ENCODE measurements at places on chromosomes 16 and 17.
A peak's percentile ranks its signal among the peaks of the same experiment; 100 is the strongest.

GRCh38 chr17:13593757-13594156 lies 8.0 kb downstream of the HS3ST3A1 start:
- peak; percentile 43 for DNase-seq

- DNase-seq, result no peak
Observed at GRCh38 chr16:12300490-12300889, 324.0 kb downstream of the SNX29 start.

- no peak for DNase-seq
Observed at GRCh38 chr17:36060816-36061215, 3.3 kb upstream of the CCL18 start.

DNA sequence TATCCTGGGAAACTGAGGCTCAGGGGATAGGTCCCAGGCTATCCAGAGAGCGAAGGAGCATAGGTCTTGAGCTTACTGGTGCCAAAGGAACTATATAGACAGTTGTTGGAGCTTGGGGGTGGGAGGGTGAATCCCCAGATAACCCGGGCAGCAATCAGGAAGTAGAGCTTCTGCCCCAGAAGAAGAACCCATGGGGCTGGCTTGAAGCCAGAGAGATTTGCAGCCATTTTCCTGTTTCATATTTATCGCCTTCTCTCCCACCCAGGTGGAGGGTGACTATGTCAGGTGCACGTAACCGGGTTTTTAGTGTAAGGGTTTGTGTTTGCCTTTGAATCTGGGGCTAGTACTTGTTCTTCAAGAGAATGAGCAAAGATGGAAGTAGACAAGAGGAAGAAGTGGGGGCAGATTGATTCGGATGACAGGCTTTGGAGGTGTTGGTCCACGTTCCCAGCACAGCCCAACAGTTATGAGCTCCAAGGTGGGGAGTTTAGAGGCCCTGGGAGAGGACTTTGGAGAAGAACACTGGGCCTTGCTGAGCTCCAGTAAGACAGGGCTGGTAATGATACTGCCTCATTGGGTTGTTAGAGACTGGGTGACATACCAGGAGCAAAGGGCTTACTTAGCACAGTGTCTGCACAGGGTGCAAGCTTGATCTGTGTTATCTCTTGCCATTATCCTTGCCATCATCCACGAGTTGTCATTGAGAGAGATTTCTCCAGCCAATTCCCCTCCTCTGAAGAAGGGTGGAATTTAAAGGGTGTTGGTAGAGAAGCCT lies 145.6 kb downstream of the CCDC182 start:
- DNase-seq, result no peak

- DNase-seq, result no peak
Observed at GRCh38 chr17:82237083-82237745, 8.4 kb downstream of the SLC16A3 start.

- no peak for DNase-seq
Observed at GRCh38 chr16:81018496-81018895, 11.5 kb downstream of the CENPN start.

- DNase-seq, result no peak
Observed at GRCh38 chr16:27929818-27930217, 133.7 kb downstream of the GSG1L start.

DNA sequence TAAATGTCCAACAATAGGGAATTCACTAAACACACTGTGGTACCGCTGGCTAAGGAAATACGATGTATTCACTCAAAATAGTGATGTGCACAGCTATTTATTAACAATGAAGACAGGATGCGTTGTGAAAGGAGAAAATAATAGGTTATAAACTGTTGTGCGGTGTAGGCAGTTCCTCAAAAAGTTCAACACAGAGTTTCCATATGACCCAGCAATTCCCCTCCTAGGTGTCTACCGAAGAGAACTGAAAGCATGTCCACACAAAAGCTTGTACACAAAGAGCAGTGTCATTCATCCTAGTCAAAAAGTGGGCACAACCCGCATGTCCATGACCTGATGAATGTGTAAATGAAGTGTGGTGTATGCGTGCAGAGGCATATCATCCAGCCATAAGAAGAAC lies 1.2 kb upstream of the CES1 start:
- no peak for DNase-seq

DNA sequence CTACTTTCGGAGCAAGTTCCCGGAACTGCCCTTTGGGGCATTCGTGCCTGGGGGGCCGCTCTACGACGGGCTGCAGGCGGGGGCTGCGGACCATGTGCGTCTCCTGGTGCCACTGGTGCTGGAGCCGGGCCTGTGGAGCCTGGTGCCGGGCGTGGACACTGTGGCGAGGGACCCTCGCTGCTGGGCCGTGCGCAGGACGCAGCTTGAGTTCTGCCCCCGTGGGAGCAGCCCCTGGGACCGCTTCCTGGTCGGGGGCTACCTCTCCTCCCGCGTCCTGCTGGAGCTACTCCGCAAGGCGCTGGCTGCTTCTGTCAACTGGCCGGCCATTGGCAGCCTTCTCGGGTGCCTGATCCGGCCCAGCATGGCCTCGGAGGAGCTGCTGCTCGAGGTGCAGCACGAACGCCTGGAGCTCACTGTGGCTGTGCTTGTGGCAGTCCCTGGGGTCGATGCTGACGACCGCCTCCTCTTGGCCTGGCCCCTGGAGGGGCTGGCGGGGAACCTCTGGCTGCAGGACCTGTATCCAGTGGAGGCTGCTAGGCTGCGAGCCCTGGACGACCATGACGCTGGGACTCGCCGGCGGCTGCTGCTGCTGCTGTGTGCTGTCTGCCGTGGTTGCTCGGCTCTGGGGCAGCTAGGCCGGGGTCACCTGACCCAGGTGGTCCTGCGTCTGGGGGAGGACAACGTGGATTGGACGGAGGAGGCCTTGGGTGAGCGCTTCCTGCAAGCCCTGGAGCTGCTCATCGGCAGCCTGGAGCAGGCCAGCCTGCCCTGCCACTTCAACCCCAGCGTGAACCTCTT lies 3.6 kb downstream of the MIEF2 start:
- DNase-seq, result no peak

DNA sequence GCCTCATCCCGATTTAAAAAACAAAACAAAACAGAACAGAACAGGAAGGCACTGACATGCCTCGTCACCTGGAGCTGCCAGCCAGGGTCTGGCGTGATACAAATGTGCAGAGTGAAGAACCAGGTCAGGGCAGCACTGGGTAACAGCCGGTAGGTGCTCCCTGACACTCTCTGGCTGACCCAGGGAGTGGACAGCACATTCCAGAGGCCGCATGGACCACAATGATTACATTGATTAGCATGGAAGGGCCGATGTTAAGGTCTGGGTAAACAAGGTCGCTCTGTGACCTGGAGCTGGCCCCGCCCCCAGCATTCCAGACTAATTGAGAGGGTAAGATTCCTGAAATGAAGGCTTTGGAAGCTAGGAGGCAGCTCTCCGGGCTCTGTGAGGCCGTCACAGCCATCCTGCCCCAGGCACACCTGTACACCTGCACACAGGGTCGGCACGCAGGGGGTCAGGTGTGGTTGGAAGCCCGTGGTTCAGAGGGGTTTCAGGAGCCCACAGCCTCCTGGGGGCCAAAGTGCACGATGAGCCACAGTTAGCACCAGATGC lies 21.4 kb downstream of the PIEZO1 start:
- DNase-seq, result no peak

- no peak for DNase-seq
Observed at GRCh38 chr17:70295731-70296130, 126.4 kb downstream of the KCNJ2 start.

DNA sequence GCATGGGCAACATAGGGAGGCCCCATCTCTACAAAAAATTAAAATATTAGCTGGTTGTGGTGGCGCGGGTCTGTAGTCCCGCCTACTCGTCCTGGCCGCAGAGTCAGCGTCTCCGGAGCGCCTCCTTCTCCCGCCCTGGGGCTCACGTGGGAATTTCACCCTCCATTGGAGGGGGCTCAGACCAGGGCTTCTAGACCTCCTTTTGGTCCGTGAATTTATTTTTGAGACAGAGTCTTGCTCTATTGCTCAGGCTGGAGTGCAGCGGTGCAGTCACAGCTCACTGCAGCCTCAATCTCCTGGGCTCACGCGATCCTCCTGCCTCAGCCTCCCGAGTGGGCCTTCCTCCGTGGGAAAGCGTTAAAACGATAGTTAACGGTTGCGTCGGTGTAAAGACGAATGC lies 394 bp upstream of the NME4 start:
- peak; percentile 57 for DNase-seq

- DNase-seq, result no peak
Observed at GRCh38 chr16:88030498-88030897, 79.3 kb downstream of the BANP start.

GRCh38 chr16:30108059-30108850 lies 5.1 kb downstream of the GDPD3 start:
- no peak for DNase-seq

GRCh38 chr17:82647593-82648164 lies 565 bp downstream of the WDR45B start:
- DNase-seq, result peak; percentile 13

- DNase-seq, result peak; percentile 87
Observed at GRCh38 chr16:72989579-72990551, 58.1 kb downstream of the ZFHX3 start.

DNA sequence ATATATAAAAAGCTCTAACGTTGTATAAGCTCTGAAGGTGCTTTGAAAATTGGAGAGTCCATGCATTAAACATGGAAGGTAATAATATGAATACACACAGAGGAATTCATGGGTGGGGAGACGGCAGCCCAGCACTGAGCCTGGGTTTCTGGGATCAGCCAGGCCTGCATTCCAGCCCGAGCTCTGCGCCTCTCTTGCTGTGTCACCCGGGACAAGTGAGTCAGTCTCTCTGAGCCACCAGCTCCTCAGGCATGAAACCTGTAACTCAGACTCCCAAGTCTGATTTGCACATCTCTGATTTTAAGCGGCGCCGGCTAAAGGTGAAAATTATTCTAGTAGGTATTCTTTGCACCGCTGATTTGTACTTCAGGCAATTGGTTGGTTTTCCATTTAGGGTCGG lies 238.8 kb downstream of the MRTFB start:
- DNase-seq, result peak; percentile 81

DNA sequence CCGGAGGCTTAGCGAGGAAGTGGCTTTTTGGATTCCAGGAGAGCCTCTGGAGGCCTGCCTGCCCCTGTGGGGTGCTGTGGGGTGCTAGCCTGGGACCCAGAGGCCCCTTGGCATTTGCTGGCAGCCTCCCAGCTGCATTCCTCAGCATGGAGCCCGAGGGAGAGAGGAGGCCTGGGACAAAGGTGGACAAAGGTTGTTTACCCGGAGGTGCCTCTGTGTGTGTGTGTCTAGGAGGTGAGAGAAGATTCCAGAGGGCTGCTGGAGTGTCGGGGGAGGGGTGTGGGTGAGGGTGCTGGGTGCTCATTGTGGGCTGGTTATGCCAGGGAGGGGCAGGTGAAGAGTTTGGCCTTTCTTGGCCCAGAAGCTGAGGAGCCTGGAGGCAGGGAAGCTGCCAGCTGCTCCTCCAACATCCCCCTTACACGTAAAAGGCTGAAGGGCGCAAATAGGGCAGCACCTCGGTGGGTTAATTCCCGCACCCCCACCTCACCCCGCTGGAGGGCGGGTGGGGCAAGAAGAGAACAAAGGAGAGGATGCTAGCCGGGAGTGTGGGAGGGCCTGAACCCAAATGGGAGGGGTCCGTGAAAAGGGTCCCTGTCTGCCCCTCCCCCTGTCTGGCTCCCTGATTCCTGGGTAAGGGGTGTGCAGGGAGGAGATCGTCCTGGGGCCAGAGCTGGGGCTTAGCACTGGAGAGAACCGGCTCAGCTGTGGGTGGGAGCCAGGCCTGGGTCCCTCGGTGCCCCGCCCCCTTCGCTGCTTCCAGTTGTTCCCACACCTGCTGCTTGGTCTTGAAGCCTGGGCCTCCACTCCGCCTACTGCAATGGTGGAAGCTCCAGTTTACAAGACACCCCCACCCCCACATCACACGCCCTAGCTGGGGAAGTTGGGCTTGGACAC lies 9.9 kb downstream of the HEXIM2 start:
- peak; percentile 49 for DNase-seq

- DNase-seq, result peak; percentile 72
Observed at GRCh38 chr17:40470932-40471828, 27.9 kb downstream of the IGFBP4 start.

GRCh38 chr16:74500907-74501306 lies 79.6 kb upstream of the CLEC18B start:
- no peak for DNase-seq

DNA sequence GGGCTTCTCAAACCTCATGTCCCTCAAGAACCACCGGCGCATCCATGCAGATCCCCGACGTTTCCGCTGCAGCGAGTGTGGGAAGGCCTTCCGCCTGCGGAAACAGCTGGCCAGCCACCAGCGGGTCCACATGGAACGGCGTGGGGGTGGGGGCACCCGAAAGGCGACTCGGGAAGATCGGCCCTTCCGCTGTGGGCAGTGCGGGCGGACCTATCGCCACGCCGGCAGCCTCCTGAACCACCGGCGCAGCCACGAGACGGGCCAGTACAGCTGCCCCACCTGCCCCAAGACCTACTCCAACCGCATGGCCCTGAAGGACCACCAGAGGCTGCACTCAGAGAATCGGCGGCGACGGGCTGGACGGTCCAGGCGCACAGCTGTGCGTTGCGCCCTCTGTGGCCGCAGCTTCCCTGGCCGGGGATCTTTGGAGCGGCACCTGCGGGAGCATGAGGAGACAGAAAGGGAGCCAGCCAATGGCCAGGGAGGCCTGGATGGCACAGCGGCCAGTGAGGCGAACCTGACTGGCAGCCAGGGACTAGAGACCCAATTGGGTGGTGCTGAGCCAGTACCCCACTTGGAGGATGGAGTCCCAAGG lies 5.9 kb downstream of the ZNF646 start:
- DNase-seq, result no peak

DNA sequence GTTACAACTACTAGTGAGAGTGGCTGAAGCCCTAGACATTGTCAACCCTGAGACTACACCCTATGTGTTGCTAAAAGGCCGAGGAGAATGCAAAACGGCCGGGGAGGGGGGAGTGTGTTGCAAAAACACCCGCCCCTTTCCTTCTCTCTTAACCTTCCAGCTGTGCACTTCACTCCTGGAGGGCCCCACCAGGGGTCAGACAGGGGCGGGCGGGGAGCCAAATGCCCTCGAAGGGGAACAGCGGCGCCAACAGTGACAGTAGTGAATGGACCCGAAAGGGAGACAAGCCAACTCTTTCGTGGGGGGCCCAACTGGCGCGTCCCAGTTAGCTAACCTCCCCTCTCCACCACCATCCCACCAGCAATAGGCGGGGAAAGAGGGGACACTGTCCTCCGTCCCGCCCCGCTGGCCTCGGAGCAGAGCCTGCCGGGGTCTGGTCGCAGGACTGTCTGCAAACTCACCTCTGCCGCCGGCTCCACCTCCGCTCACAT lies 352 bp downstream of the MARF1 start:
- peak; percentile 46 for DNase-seq

- no peak for DNase-seq
Observed at GRCh38 chr16:27052007-27052406, 14.7 kb upstream of the C16orf82 start.

- no peak for DNase-seq
Observed at GRCh38 chr16:30335598-30336474, 19.3 kb downstream of the CD2BP2 start.

- no peak for DNase-seq
Observed at GRCh38 chr17:63390090-63390489, 56.0 kb downstream of the CYB561 start.

GRCh38 chr17:65243838-65244625 lies 106.9 kb downstream of the RGS9 start:
- peak; percentile 46 for DNase-seq

GRCh38 chr17:13885953-13886889 lies 183.1 kb upstream of the COX10 start:
- no peak for DNase-seq

Data from fibroblast of skin of scalp (primary cell).